ENCODE measurements at places on chromosomes 1 and 21.

GRCh38 chr1:196660852-196661251, 9.0 kb downstream of the CFH start:
- no peaks in the 10 kb centered on the region for H3K27me3 ChIP-seq
- H3K27ac ChIP-seq, result no peak overlapping the region
- H3K4me1 ChIP-seq, result no peaks in the 10 kb centered on the region
- H3K4me3 ChIP-seq, result no peak overlapping the region

DNA sequence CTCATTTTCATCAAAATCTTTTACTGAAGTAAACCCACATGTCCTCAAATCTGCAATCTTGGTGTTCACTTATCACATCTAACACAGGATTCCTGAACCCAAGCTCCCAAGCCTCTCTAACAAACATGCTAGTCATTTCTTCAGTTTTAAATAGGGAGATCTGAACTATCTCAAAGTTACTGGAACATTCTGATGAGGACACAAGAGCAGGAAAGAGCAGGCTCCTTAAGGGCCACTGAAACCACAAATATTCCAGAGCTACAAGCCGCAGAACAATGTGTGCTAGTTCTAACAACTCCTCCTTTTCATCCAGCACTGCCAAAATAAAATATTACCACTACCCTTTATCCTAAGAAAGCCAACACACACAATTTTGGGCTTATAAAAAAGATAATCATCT, 38.9 kb downstream of the WARS2 start:
- no peaks in the 10 kb centered on the region for H3K36me3 ChIP-seq
- H3K4me1 ChIP-seq, result no peaks in the 10 kb centered on the region
- no peak for DNase-seq
- H3K4me3 ChIP-seq, result no peak overlapping the region

DNA sequence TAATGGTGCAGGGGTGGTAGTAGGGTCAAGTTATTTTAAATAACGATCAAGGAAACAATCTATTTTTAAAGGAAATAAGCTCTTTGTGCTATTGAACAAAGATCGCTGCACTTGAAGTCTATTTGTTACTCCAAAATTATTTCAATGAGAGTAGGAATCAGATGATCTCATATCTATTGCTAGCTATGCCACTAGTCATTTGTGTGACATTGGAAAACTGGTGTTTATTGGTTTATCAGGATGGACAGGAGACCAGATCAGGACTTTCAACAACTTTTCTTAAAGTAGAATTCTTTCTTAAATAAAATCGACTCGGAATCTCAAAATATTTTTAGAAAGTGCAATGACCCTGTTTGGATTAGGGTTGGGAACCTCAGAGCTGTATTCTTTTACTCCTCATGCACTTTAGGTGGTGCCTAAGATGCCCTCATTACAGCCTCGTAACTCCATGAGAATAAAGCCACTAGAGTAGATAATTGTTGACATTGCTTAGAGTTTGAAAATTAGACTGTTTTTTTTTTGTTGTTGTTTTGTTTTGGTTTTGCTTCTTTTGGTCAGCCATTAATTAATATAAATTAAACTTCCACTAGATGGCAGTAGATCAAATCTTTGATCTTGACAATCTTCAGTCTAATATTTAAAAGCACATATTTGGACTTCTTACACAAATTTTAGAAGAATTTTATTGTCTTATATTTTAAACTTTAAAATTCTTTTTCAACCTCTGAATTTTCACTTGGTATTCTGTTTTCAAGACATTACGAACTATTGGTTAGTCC, 352.4 kb downstream of the USP25 start:
- H3K4me1 ChIP-seq, result no peaks in the 10 kb centered on the region
- no peaks in the 10 kb centered on the region for H3K36me3 ChIP-seq
- no peak overlapping the region for H3K4me3 ChIP-seq
- H3K27me3 ChIP-seq, result no peaks in the 10 kb centered on the region
- H3K27ac ChIP-seq, result no peak overlapping the region

- peak; percentile 59 for DNase-seq
- no peaks in the 10 kb centered on the region for H3K27me3 ChIP-seq
- H3K27ac ChIP-seq, result no peak overlapping the region
- no peak overlapping the region for H3K4me3 ChIP-seq
- no peaks in the 10 kb centered on the region for H3K4me1 ChIP-seq
- H3K36me3 ChIP-seq, result no peaks in the 10 kb centered on the region
Measured at GRCh38 chr1:240888039-240888786, 276.3 kb upstream of the GREM2 start.

DNA sequence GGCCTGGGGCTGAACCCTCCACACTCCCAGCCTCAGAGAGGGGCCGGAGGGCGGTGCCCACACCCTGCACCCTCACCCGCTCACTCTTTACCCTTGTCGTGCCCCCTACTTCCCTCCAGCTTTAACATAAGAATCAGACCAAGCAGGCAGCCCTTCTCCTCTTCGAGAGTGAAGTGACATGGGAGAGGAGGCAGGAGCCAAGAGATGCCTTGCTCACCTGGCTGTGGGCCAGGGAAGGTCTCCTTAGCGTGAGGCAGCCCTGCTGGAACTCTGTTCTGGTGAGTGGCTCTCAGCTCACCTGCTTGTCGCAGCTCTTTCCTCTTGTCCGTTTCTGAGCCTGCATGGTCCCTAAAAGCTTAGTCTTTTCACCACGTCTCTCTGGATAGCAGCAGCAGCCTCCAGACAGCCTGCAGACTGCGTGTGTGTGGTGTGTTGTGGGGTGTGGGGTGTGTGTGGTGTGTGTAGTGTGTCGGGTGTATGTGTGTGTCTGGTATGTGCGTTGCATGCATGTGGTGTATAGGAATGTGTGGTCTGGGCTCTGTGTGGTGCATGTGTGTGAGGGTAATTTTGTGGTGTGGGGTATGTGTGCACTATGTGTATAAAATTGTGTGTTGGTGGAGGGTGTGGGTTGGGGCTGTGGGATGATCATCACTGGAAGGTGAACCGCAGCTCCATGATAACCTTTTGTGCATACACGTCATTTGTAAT, 86.7 kb downstream of the CCDC185 start:
- H3K27ac ChIP-seq, result no peak overlapping the region
- no peaks in the 10 kb centered on the region for H3K36me3 ChIP-seq
- no peak for DNase-seq
- peaks cover 3% of the 10 kb centered on the region for H3K4me1 ChIP-seq
- H3K27me3 ChIP-seq, result peaks cover 3% of the 10 kb centered on the region

All from neuronal stem cell (in vitro differentiated cells).